Effector memory CD4-positive, alpha-beta T cell (primary cell): ENCODE measurements at places on chromosomes 2 and 18.

DNA sequence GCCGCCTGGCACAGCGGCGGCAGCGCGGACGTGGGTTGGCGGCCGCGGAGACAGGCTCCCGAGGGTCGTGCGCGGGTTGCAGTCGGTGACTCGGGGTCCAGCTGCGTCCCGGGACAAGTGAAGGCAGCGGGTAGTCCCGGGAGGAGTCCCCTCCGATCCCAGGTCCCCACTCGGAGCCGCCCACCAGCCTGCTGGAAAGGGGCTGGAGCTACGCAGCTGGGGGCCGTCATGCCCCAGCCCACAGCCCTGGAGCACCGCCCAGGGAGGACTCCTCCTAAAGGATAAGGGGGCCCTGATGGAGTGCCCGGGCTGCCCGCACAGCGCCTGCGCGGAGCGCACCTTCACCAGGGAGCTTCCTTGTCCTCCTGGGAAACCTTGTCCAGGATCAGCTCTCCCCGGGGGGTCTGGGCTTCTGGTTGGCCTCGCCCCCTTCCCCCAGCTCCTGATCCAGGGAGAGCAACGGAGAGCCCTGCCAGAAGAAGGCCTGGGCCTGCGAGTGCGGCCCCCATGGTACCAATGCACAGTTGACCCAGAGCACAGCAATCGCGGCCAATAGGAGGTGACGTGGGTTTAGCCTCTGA, 25.9 kb upstream of the ALPP start:
- DNase-seq: no peak

DNA sequence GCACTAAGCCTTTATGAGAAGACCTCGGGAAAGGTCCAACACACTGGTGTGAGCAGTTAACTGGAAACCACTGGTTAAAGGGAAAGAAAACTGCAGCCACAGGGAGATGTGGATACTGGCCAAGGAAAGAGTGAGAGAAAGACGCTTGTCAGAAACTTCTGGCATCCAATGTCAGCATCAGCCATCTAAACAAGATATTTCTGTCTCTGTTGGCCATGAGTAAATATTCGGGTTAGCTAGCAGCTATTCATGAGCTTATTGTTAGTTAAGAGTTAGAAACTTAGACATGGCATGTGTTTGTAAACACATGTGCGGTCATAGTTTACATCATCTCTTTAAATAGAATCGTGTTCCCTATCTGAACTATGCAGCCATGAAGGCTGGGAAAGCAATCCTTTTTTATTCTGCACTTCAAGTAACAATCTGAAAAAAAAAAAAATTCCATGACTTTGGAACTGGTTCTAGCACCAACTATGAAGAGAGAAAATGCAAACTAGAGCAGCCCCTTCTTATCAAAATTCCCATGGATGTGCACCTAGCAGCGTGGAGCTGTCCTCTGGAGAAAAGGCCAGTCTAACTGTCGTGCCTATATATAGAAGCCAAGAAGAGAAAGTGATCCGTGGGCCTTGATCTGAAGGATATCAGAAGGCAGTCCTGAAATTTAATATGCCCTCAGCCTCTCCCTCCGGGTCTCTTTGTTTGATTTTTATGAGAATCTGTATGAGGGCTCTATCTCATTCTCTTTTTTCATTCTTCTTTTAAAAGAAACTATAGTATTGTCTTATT, 84.0 kb upstream of the RFX8 start:
- no peak for DNase-seq

- no peak for DNase-seq
Measured at GRCh38 chr2:1993711-1994682, 249.7 kb upstream of the PXDN start.

- DNase-seq: peak; percentile 30
Measured at GRCh38 chr18:3060667-3061580, 48.0 kb upstream of the LPIN2 start.

DNA sequence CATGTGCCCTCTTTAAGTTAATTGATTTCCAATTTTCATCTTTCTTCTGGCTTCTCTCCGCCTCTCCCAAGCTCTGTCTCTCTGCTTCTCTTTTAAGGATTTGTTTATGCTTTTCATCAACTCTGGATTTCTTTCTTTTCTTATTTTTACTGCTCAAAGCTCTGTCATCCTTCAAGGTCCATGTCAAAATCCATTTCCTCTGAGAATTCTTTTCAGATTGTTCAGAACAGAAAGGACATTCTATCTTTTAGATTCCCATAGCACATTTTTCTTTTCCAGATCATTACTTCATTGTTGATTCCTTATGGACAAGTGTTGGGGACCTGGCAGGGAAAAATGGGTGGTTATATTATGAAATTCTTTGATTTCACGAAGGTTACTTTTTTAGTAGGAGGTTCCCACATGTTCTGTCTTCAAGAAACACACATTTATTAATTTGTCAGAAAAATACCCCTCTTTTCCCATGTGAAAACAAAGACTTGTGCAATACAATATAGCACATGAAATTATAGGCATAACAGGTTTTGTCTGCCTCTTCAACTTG, 12.3 kb downstream of the PMAIP1 start:
- DNase-seq: no peak

DNA sequence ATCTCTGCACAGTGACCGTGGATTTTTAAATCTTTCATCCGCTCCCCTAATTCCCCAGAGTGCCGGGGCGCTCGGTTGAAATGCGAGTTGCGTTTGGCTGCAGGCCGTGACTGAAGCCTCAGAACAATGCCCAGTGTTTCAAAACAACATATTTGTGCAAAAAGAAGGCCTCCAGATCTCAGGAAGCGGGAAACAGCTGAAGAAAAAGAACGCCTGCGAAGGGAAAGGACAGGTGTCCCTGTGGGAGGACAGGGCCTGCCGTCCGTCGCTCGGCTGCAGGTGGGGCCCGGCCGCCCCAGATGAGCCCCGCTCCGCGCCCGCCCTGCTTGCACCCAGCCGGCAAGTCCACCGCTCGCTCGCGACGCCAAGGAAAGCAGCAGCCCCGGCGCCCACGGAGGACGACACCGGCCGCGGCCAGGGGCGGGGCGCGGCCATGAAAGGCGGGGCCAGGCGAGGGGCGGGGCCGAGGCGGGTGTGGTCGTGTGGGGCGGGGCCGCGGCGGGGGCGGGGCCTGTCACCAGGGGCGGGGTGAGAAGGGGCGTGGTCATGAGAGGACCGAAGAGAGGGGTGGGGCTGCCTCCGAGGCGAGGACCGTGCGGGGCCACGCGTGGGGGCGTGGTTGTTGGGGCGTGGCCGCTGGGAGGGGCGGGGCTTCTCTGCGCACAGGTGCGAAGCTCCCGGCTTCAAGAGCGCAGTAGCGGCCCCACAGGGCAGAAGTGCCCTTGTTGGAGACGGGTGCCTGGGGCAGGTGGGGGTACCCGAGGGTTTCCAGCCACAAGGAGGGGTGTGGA, 17.6 kb upstream of the BOK start:
- peak; percentile 32 for DNase-seq

DNA sequence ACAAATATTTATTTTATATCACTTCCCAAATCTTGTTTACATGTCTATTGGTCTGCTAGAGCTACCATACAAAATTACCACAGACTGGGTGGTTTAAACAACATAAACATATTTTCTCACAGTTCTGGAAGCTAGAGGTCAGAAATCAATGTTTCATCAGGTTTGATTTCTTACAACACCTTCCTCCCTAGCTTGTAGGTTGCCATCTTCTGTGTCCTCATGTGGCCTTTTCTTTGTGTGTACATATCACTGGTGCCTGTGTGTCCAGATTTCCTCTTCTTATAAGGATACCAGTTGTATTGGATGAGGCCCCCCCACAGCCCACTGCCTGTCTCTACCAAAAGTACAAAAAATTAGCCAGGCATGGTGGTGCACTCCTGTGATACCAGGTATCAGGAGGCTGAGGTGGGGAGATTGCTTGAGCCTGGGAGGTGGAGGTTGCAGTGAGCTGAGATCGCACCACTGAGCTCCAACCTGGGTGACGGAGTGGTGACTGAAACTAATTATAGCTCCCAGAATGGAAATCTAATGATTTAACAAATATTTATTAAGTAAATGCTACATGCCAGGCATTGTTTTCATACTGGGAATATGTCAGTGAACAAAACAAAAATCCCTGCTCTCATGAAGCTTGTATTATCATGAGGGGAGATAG, 13.6 kb downstream of the EML4 start:
- no peak for DNase-seq

DNA sequence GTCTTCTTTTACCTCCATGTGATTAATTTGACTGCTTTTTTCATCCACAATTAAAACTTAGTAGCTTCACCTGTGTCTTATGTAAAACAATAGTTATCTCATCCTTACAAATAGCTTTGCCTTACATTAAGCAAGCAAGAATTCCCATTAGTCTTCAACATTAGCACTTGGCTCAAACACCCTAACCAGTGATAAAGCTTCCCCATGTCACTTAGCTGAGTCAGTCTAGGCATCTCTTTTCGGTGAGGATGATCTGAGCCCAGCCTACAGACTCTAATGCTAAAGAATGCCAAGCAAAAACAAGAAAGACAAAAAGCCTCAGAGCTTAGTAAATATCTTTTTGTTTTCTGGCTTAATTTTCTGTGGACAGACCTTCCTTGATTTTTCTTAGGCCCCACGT, 26.1 kb downstream of the GAD1 start:
- DNase-seq: no peak

DNA sequence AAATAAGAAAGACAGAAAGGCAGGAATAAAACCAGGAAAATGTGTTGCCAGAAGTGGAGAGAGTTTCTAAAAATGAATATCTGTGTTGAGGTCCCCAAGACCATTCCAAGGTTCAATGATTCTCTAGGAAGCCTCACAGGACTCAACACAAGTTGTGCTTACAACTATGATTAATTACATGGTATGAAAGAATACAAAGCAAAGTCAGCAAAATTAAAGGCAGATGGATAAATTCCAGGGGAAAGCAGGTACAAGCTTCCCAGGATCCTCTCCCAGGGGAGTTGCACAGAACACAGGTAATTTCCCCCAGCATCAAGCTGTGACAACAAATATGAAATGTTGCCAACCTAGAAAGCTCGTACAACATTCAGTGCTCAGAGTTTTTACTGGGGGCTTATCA, 154.4 kb upstream of the HNMT start:
- no peak for DNase-seq

GRCh38 chr2:7915302-7916091, 766.4 kb upstream of the ID2 start:
- DNase-seq: no peak

DNA sequence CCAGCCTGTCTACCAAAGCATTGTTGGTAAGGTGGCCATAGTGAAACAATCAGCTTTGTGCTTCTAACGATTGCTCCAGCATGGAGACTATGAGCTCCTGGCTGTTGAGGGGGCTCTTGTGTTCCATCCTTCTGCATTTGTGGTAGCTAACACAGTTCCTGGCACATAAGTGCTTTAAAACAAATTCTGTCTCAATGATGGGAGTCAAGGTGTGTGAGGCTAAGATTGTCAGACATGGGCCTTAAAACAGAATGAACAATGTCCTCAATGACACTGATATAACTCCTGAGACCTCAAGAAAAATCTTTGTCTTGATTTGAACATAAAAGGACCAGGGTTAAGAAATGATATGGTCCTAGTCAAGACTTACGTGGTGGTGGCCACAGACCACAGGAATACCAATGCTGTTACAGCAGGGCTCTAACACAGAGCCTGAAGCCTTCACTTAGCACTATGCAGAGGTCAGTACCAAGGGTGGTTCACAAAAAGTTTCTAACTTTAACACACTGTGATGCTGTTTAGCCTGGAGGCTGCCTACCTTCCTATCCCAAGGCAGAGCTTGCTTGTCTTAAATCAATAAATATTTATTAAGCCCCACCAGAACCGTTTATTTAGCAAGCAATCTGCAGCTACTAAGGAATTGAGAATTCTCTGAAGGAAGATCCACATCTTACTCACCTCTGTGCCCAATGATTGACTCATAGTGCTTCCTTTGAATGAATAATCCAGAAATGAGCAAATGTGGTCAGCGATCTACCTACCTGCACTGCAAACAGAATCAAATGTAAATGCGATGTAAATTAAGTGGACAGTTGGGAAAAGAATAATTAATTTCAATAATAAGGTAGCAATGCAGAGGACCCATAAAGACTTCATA, 35.1 kb downstream of the EVA1A start:
- DNase-seq: no peak

- no peak for DNase-seq
Measured at GRCh38 chr2:231472816-231473215, 8.5 kb upstream of the NCL start.

- no peak for DNase-seq
Measured at GRCh38 chr18:54129448-54130067, 94.9 kb downstream of the MBD2 start.

GRCh38 chr18:78595453-78595852, 384.2 kb upstream of the SALL3 start:
- no peak for DNase-seq

DNA sequence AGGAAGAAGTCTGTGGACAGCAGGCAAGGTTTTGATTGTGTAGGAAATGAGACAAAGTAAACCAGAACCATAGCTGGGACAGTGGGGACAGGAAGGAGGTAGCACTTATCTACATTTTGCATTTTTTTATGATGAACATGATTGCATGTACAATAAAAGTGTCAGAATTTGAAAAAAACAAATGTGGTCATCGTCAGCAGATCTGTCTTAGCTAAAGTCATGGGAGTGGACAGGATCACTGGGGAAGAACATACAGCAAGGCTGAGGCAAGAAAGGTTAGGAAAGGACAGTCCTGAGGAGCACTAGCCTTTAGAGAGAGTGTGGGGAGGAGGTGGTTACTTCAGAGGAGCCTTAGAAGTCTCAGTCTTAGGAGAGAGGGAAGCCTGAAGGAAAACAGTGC, 35.1 kb upstream of the SLC14A2 start:
- DNase-seq: no peak

DNA sequence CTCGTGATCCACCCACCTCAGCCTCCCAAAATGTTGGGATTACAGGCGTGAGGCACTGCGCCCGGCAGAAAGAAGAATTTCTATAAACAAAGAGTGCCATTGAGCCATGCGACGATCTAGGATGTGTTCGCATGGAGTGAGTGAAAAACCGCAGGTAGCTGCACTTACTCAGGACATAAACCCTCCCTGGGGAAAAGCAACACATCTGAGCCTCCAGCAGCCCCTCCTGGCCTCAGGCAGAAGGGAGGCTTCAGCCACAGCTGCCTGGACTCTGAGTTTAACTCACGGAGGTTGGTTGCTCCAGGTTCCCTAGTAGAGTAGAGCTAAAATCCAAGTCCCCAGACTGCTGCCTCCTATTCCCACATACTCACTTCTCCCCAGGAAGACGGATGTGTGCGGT, 11.3 kb upstream of the STK25 start:
- no peak for DNase-seq

DNA sequence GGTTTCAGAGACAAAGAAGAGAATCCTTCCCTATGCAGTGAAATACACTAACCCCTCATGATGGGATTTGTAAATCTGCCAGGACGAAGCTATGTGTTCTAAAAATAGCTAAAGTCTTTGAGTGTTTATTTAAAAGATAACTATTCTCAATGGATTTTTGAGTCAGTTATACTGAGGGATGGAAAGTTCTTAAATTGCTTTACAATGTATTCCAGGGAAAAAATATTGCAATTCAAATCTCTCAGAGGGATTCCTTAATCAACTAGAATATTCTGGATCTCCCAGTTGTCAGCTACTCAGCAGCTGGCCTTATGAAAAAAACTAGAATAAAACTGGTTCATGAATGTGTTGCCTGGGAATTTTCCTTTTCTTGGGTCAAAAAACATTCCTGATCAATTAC, 312.4 kb downstream of the PLCL1 start:
- no peak for DNase-seq

GRCh38 chr18:63850020-63850419, 37.5 kb upstream of the SERPINB2 start:
- no peak for DNase-seq
